Globus pallidus (tissue), 1 donor: ENCODE measurements at places on chromosomes 13 and 19.

DNA sequence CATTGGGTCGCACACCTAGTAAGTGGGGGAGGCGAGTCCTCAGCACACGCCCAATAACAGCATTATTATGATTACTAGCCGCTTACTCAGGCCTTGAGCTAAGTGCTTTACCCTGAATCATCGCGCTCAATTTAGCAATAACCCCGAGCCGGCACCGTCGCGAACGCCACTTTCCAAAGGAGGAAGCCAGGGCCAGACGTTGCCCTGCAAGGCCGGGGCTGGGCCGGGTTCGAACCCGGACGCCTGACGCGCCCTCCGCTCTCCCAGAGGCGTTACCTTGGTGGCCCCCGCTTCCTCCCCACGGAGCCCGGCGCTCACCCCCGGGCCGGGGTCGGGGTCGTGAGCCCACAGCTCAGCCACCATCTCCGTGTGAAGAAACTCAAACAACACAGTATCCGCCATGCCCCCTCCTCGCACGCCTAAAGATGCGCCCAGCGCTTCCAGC lies at the start of gene TRAPPC6A:
Gene TRAPPC6A (minus strand): TSS at position 421 of the 445 bp plus-strand sequence. CDS start 19 bp downstream, at position 402.
- DNase-seq, result no peak

GRCh38 chr13:43133792-43134191 lies 110.4 kb downstream of the DNAJC15 start:
- DNase-seq, result no peak

GRCh38 chr13:21997726-21998125 lies 326.9 kb downstream of the FGF9 start:
- no peak for DNase-seq

GRCh38 chr13:93270769-93271742 lies 44.4 kb downstream of the GPC6 start:
- DNase-seq, result no peak

- no peak for DNase-seq
Observed at GRCh38 chr19:42023121-42023942, 29.3 kb upstream of the ATP1A3 start.

DNA sequence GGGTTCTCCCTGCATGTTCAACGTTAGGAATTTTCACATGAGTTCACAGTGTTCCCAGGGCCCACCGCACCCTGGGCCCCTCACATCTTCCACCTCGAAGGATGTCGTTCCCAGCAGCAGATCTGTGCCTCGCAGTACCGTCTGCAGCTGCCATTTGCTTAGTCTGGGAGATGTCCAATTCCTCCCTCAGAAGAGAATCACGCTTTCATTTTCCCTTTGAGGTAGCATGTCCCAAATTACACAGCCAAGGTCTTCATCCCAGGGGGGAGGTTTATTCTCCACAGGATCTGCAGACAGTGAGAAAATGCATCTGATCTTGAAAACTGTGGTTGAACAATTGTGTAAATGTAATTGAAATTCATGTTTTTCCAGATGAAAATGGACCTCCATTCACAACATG lies 150.2 kb downstream of the DCT start:
- DNase-seq, result no peak

GRCh38 chr19:7869453-7869909 lies 4.7 kb downstream of the PRR36 start:
- DNase-seq, result no peak

DNA sequence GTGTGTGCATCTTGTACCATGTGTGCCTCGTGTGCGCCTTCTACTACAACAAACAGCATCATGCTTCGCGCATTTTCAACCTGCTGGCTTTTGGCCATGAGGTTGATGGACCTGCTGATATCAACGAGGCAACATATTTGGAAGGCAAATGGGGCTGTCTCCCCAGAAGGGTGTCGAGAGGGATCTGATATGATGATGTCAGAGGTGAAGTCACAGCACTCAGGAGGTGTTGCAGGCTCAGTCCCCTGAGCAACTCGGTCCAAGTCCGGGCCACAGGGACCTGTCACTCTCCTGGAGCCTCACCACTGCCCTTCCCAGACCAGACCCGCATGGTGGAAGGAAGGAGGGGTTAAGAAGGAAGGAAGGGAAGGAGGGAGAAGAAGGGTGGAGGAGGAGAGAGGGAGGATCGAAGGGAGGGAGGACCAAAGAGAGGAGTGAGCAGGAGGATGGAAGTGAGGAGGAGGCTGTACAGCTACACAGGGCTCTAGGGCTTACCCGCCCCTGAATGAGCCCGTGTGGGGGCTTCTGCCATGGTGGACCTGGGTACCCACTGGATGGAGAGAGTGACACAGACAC lies 6.7 kb upstream of the C13orf46 start:
- no peak for DNase-seq

- no peak for DNase-seq
Observed at GRCh38 chr19:30731591-30731990, 359.4 kb downstream of the ZNF536 start.

- DNase-seq, result no peak
Observed at GRCh38 chr19:57165846-57166245, 1.4 kb downstream of the DUXA start.

- no peak for DNase-seq
Observed at GRCh38 chr13:96381681-96382080, 291.8 kb downstream of the HS6ST3 start.

DNA sequence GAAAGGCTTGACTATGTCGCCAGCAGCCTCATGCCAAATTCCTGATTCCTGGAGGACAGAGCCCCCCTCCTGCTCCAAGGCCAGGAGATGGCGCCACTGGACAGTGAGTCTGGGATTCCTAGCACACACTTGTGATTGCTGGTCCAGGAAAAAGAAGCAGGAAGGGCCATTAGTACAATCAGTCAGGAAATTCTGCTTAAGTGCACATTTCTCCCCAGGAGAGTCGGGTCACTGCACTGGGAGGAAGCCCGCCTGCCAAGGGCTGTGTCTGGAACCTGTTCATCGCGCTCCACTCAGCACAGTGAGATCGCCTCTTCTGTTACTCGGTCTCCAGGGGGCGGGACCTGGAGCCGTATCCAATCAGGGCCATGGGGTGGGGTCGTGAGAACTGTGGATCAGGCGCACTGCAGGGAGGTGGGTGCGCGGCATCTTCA lies 65.1 kb downstream of the ZNF823 start:
- peak; percentile 68 for DNase-seq

GRCh38 chr13:32029684-32030083 lies 1.9 kb upstream of the FRY start:
- no peak for DNase-seq

DNA sequence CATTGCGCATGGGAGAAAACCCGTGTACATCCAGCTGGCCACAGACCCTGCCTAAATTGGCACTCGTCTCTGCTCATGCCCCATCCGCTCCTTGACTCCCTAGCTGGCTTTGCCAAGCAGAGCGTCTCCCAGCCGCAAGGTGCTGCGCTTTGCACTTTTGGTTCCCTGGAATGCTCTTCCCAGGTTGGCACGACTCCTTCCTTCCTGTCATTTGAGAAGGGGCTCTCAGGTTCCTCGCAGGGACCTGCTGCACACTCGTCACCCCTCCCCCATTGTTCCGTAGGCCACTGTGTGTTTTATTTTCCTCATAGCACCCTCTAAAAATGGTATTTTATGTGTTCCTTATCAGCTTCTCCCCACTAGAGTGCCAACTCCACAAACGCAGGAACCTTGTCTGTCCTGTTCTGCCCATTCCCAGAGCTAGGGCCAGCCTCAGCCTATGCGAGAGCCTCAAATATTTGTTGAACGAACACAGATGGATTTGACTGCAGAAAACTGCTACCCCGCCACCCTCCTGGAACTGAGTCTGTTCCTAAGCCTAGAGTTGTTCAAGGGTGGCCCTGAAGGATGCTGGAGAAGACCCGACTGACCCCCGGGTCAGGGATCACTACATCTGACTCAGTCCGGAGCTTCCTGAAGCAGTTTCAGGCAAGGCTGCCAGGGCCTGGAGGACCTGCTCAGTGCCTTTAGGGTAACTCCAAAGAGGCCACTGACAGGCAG lies 8.4 kb upstream of the CEBPA start:
- DNase-seq, result no peak

DNA sequence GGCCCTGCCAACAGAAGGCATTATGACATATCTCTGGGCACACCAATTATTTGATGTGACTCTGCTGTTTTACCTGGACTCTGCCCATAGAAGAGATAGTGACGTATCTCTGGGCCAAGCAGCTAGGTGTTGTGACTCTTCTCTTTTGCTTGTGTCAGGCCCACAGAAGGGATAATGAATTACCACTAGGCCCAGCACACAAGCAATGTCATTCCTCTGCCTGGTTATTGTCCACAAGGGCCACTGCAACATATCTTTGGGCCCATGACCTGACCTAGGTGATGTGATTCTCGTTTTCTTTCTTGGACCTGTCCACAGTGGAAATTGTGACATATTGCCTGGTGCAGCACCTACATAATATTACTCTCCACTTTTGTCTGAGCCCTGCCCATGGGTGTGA lies 65.1 kb upstream of the ZNF724 start:
- DNase-seq, result no peak

- no peak for DNase-seq
Observed at GRCh38 chr13:48000559-48001113, 437 bp downstream of the SUCLA2 start.

DNA sequence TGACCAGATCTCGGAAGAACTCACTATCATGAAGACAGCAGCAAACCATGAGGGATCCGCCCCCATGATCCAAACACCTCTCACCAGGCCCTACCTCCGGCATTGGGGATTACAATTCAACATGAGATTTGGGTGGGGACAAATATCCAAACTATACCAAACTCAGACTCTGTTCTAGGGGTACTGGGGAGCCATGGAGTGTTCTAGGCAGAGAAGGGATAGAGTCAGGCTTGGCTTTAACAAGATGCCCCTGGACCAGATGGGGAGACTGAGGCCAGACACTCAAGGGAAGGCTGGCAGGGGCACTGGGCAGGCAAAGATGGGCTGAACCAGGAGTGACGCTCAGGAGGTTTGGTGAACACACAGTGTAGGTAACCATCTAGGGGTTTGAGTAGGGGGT lies 11.9 kb upstream of the SCN1B start:
- no peak for DNase-seq

GRCh38 chr19:42198676-42199439 lies 18.6 kb downstream of the DEDD2 start:
- DNase-seq, result no peak

DNA sequence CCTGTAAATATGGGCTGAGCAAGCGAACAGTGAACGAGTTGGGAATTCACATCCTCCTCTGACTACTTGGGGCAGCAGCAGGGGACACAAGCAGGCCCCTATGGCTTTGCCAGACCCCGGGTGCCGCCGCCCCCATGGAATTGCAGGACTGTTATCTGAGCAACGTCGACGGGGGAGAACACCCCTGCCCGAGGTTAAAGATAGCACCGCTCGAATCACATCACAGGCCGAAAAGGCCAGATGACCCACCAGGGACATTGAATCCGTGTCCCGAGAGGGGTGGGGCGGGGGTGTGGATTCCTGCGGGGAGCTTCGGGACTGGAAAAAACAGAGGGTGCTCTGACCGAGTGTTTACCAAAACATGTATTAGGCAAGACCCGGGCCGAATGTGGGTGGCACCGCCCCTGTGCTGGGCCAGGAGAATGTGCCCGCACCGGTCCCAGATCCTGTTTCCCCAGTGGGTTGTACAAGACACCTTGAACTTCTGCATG lies 9.1 kb downstream of the FEM1A start:
- no peak for DNase-seq

GRCh38 chr13:97327086-97327485 lies 105.0 kb downstream of the MBNL2 start:
- no peak for DNase-seq

GRCh38 chr19:29454109-29454508 lies 71.7 kb upstream of the VSTM2B start:
- DNase-seq, result no peak

- no peak for DNase-seq
Observed at GRCh38 chr13:74080762-74081161, 53.4 kb downstream of the KLF12 start.

DNA sequence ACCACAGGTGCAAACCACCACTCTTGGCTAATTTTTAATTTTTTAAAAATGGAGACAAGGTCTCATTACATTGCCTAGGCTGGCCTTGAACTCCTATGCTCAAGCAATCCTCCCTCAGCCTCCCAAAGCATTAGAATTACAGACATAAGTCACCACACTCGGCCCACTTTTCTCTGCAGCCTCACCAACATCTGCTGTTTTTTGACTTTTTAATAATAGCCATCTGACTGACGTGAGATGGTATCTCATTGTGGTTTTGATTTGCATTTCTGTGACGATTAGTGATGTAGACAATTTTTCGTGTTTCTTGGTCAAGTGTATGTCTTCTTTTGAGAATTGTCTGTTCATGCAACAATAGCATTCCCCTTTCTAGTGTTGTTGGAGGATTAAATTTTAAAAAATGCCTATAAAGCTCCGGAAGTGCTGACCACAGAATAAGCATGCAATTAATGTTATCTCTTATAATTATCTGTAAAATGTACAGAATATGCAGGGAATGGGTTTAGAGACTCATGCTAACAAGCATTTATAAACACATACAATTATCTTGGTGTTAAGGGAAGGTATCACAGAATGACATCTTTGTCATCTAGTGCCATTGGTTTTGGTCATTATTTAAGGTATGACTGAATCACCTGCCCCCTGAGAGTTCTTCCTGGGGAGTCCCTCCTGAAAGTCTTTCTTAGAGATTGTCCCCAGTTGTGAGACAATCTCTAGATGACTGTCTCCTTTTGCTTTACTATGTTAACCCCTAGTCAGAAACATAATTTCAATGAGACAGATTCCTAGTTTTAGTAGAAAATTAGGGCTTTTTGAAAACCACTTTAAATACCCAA lies 118.5 kb upstream of the SERTM1 start:
- DNase-seq, result no peak

GRCh38 chr19:680287-681028 lies 4.3 kb downstream of the FSTL3 start:
- peak; percentile 98 for DNase-seq
